ENCODE measurements at places on chromosomes 2 and 18. TPM values are rescaled to one million over a fixed set of nuclear protein-coding genes. Genes with fewer than 3 reads are reported as not detected.

CYP1B1 gene
- 3.8 TPM for total RNA-seq

LBX2 gene
- 5.8 TPM for total RNA-seq

EDAR gene
- total RNA-seq, result 0.06 TPM

UGT1A10 gene
- total RNA-seq, result not detected

BMP10 gene
- 5.8 TPM for total RNA-seq

MPV17 gene
- 82.3 TPM for total RNA-seq

MPPE1 gene
- total RNA-seq, result 23.2 TPM

DNA sequence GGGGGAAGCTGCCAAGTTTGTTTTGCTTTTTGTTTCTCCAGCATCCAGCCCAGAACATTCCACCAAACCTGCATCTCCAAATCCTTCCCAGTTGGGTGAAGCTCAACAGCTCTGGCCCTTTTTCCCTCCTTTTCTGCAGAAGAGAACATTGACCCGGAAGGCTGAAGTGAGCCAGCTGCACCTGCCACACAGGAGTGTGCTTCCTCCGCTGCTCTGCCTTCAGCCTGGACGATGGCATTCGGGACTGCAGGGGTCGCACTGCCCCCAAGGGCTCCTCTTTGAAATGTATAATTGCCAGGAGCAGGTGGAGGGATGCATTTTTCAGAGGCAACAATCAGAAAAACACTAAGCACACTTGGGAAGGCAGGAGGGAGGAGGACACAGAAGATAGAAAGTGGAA, 41.8 kb downstream of the ST8SIA5 start:
- H3K27ac ChIP-seq, result no peak overlapping the region
- H3K4me3 ChIP-seq, result no peak overlapping the region
- no peaks in the 10 kb centered on the region for H3K36me3 ChIP-seq
- no peaks in the 10 kb centered on the region for H3K27me3 ChIP-seq

DNA sequence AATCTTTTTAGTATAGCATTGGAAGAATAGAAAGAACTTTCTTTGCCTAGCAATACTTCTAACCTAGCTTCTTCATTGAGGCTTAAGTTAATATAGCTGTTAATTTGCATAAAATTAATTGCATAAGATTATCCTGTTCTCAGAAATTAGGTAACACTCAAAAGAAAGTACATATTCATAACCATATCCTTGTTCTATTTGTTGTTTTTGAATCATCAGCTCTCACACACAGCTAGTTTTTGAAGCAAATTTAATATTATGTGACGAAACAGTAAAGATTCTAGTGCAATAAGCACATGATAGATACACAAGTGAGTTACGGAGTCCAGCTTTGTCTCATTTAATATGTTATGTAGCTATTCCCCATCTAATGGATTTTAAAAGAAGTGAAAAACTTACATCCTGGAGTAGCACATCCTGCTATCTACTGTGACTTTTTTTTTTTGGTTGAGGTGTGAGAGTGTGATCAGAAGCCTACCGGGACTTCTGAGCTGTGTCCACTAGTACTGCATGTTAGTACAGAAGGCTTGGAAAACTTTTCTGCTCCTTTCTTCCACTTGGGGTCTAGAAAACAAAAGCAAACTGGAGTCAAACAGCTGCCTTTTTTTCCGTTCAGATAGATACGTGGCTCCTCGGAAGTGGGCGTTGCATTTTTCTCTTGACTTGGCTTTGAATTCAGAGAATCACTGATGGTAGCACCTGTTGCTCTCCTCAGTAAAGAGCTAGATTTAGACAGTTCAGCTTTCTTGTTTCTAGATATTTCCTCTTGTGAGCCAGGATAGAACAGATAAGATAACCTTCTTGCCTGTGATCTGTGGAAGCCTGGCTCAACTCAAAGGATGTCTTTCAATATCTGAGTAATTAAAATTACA, 27.2 kb downstream of the KDM3A start:
- H3K4me1 ChIP-seq, result no peaks in the 10 kb centered on the region
- no peaks in the 10 kb centered on the region for H3K27me3 ChIP-seq
- no peak overlapping the region for H3K27ac ChIP-seq
- H3K36me3 ChIP-seq, result peaks cover 78% of the 10 kb centered on the region
- no peak overlapping the region for H3K4me3 ChIP-seq
- no peak for DNase-seq

GRCh38 chr2:113089916-113090315, 22.1 kb downstream of the IL1F10 start:
- H3K27ac ChIP-seq, result no peak overlapping the region
- no peak overlapping the region for H3K4me3 ChIP-seq
- H3K4me1 ChIP-seq, result peaks cover 13% of the 10 kb centered on the region
- no peaks in the 10 kb centered on the region for H3K27me3 ChIP-seq

DNA sequence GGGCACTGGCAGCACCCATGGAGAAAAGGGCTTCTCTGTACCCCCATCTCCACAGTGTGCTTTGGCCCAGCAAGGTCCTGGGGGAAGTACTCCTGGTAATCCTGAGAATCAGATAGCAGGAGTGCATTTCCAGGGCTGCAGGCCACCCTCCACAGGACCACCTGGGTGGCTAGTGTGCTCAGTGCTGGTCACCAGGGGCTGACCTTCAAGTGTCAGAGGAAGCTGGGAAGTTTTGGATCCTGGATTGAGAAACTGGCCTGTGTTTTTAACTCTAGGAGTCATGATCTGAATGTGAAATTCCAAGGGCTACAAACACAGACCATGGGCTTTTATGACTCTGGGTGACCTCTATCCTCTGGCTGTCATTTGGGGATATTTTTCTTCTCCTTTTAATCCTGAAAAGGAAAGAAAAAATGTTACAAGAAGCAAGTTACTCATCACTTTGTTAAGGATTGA, 9.3 kb downstream of the RHOB start:
- H3K4me3 ChIP-seq, result no peak overlapping the region
- no peaks in the 10 kb centered on the region for H3K36me3 ChIP-seq
- H3K4me1 ChIP-seq, result no peaks in the 10 kb centered on the region
- no peak for DNase-seq

- H3K36me3 ChIP-seq, result no peaks in the 10 kb centered on the region
- H3K4me1 ChIP-seq, result no peaks in the 10 kb centered on the region
- H3K27ac ChIP-seq, result no peak overlapping the region
- H3K4me3 ChIP-seq, result no peak overlapping the region
- no peaks in the 10 kb centered on the region for H3K27me3 ChIP-seq
Measured at GRCh38 chr2:200695601-200696000, 109.8 kb downstream of the AOX1 start.

DNA sequence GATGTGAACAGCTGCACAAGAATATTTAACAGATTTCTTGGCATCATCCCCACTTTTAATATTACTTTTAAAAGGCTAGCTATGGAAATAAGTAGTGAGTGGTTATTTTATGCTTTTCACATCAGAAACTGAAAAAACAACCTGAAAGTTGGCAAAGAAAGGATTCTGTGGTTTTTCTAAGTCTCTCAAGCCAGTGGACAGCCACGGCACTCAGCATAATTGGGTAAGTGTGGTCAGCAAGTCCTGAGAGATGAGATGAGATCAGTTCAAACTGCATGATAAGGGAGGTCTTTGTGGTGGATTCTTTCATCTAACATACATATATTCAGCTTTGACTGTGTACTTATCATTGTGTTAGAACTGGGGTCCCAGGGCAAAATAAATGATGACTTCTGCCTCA, 105.2 kb downstream of the LYPD6B start:
- H3K27me3 ChIP-seq, result no peaks in the 10 kb centered on the region
- no peaks in the 10 kb centered on the region for H3K4me1 ChIP-seq
- no peak overlapping the region for H3K27ac ChIP-seq
- DNase-seq, result no peak
- no peaks in the 10 kb centered on the region for H3K36me3 ChIP-seq

GRCh38 chr2:199527071-199527470, 69.3 kb upstream of the SATB2 start:
- H3K27me3 ChIP-seq, result no peaks in the 10 kb centered on the region
- H3K27ac ChIP-seq, result no peak overlapping the region

GRCh38 chr2:216424274-216424673, 12.0 kb downstream of the SMARCAL1 start:
- H3K4me3 ChIP-seq, result no peak overlapping the region
- H3K27ac ChIP-seq, result no peak overlapping the region
- no peak for DNase-seq
- no peaks in the 10 kb centered on the region for H3K4me1 ChIP-seq
- no peaks in the 10 kb centered on the region for H3K27me3 ChIP-seq

DNA sequence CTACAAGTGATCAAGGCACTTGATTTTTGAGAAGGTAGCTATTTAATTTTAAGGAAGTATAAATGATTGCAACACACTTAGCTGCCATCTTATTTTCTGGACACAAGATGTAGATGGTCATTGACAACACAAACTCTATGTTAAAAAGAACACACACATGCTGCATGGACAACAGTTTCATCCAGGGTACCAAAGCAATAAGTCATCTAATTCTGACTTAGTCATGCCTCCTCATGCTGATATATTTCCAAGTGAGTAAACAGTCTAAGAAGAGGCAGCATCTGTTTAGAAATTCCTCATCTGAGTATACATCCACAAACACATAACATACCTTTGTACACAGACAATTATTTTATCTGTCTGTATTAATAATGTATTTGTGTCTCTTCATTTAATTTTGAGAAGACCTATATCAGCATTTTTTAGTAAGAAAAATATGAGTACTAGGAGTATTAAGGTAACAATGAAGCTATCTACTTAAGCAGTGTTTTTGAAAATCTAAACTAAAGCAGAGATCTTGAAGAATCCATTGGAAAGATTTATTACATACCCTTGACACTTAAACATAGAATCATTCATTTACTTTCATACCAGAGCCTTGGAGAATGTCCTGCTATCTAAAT, 84.9 kb downstream of the SCN1A start:
- no peak for DNase-seq
- H3K4me3 ChIP-seq, result no peak overlapping the region
- no peaks in the 10 kb centered on the region for H3K36me3 ChIP-seq
- H3K27me3 ChIP-seq, result no peaks in the 10 kb centered on the region
- no peaks in the 10 kb centered on the region for H3K4me1 ChIP-seq

DNA sequence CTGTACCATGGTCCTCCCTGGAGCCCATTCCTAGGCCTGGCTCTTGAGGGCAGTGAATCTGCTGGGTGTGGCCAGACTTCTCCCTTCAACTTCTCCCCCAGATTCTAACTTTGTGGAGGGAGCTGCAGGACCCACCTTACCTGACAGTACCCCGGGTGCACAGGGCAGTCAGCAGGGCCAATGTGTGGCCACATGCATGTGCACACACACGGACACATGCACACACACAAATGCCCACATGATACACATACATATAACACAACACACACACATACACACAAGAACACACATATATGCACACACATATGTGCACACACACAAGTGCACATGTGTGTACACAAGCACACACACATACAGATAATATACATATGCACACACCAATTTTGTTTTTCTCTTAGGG, 300.0 kb upstream of the HS6ST1 start:
- no peak for DNase-seq
- H3K4me1 ChIP-seq, result no peaks in the 10 kb centered on the region
- no peak overlapping the region for H3K4me3 ChIP-seq

- H3K27me3 ChIP-seq, result no peaks in the 10 kb centered on the region
- no peaks in the 10 kb centered on the region for H3K36me3 ChIP-seq
- H3K27ac ChIP-seq, result no peak overlapping the region
- no peak for DNase-seq
Measured at GRCh38 chr18:31403409-31403808, 26.8 kb downstream of the DSG4 start.

Data from right lobe of liver (tissue), 6 donors.